Activated naive CD4-positive, alpha-beta T cell treated with anti-CD3 and anti-CD28 coated beads, Interleukin-2, amount 10 ng/mL, durations not matched to agents 7 days and 5 days (primary cell): ENCODE measurements at places on chromosomes 2 and 18.

- no peak for DNase-seq
These were observed 17.4 kb downstream of the TTC39C start for GRCh38 chr18:24031916-24032315.

- no peak for DNase-seq
These were observed 16.9 kb downstream of the EIF5B start for GRCh38 chr2:99354070-99354469.

DNA sequence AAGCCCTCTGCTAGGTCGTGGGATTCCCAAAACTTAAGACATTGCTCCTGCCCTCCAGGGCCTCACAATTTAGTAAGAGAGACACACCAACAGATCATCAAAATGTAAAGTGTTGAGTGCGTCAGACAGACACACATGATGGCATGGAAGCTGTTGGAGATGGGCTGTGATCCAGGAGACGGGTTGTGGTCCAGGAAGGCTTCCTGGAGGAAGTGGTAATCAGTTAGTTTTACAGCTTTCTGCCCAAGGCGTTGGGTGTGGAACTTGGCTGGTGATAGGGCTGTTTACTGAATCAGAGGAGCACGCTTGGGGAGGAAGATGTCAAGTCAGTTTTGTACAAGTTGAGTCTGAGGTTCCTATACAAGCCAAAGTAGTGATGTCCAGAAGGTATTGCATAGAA, 24.0 kb upstream of the GLI2 start:
- DNase-seq: no peak

DNA sequence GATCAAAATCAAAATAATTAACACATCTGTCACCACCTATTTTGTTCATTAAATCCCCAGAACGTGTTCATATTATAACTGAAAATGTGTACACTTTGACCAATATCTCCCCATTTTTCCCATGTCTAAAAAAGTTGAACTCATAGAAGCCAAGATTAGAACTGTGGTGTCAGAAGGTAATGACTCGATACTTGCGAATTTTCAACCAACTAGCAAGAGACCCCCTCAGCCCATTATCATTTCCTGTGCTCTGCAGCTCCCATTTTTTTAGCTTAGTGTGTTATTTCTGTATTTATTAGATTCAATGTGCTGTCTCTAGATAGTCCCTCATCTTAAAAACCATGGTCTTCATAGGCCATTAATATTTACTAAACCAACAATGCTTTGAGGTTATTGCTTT, 248.7 kb upstream of the PIK3C3 start:
- no peak for DNase-seq

- DNase-seq: no peak
These were observed 42.1 kb upstream of the GPR39 start for GRCh38 chr2:132374551-132374950.

DNA sequence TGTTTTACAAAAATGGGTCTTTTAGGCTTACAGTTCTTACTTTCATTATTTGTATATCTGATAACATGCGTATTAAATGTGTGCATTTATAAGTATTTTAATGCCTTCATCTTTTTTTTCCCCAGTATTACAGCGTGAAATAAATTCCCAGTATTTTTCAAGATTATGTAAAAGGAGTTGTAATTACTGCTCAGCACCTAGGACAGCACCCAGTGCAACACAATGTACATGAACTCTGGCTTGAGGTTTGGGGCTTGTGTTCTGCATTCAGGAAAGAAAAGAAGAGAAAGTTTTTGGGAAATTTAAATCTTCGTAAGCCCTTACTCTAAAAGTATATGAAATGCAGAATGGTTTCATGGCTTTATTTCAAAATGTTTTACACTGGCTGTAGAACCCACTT, 16.7 kb downstream of the ZNF638 start:
- DNase-seq: peak; percentile 25

DNA sequence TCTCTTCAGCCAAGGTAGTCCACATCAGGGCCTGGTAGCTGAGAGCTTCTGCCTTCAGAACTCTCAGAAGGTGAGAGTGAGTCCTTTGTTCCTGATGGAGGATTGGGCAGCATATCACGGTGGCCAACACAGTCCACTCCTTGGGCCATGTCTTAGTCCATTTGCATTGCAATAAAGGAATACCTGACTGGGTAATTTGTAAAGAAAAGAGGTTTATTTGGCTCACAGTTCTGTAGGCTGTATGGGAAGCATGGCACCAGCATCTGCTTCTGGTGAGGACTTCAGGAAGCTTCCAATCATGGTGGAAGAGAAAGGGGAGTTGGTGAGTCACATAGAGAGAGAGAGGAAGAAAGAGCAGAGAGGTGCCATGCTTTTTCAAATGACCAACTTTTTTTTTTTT, 98.8 kb downstream of the ADCYAP1 start:
- DNase-seq: no peak

DNA sequence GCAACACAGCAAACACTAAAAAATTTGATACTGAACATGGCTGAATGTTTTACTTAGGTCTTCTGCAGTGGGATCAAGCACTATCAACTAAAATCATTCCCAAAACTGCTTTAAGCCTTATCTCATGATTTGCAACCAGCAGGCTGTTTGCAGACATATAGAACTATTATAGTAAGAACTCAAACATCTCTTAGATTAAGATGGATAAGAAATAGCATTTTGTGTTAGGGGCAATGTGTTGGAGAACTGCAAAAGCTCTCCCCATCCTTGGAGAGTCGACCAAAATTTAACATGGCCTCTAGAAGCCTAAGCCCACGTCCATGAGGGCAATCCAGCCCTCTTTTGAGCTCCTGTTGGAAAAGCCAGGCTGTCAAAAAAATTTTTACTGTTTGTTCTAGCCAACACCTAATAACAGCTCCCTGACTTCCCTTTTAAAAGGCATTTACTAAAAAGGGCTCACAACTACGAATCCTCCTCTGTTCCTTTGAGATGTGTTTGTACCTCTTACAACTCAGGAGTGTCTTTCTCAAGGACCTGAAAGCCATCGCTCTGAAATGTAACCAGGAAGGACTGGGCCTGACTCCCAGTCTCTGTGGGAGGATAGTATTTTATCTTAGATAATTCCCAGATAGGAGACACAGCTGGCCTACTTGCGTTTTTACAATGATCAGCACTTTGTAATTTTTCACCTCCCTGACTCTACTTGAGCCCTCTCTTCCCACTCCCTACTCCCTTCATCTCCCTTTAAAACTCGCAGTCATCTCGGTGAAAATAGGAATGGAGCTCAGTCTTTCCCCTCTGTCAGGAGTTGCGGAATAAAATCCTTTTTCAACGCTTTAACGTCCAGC, 1.4 kb downstream of the KRCC1 start:
- DNase-seq: no peak

GRCh38 chr2:75928093-75928492, 217.4 kb upstream of the GCFC2 start:
- no peak for DNase-seq

- peak; percentile 51 for DNase-seq
These were observed 30.6 kb upstream of the EPG5 start for GRCh38 chr18:45997700-45998151.

- DNase-seq: peak; percentile 50
These were observed 27.7 kb downstream of the SMAD7 start for GRCh38 chr18:48922801-48923730.

GRCh38 chr2:24204505-24204904, 29.7 kb downstream of the FAM228A start:
- DNase-seq: no peak

GRCh38 chr2:233339427-233339826, 14.9 kb upstream of the DGKD start:
- DNase-seq: no peak

GRCh38 chr2:174193737-174194136, 54.6 kb downstream of the OLA1 start:
- no peak for DNase-seq

- peak; percentile 22 for DNase-seq
These were observed 215.6 kb upstream of the MAP2 start for GRCh38 chr2:209208211-209208610.

DNA sequence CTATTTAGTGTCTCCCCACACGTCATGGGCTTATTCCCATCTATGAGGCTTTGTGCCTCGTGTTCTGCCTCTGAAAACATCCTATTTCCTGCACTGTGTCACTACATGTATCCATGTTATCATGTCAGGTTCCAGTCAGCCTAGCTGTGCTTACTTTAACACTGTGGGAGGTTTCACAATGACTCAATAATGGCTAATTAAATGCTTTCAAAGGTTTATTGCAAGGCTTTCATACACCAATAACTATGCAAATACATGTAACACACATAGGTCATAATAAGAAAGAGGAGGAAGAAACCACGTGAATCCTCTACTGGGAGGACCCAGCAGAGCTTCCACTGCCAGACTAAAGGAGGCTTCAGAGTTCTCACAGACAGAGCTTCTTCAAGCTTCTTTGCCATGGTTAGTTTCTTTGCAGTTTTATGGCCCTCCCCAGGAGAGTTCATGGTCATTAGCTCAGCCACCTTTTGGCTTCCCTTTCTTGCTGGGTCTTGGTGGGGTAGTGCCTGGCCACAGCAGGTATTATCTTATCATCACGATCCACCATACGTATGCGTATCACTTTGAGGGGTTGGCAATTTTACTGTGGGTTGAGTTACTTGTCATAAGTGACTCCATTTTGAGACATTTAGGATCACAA, 5.1 kb upstream of the COLEC12 start:
- DNase-seq: no peak

GRCh38 chr2:121037480-121037879, 247.5 kb downstream of the TFCP2L1 start:
- no peak for DNase-seq

- DNase-seq: no peak
These were observed 2.5 kb downstream of the REL start for GRCh38 chr2:60883896-60884295.

GRCh38 chr2:67993329-67993728, 69.5 kb downstream of the C1D start:
- DNase-seq: no peak

DNA sequence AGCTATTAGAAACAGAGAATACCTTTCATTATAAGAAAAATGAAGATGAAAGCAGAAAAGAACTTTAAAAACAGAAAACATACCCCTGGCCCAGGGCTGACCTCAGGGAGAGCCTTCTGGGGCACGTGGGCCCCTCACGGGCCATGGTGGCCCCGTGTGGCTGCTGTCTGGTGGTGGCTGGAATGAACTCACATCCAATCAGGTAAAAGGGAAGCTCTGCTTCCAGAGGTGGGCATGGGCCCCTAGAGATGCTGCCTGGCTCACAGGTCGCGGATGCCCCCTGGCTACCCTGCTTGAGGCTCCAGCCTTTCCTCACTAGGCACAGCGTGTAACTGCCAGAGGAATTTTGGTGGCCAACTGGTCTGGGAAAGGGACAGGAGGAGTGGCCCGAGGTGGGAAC, 16.6 kb downstream of the SNORC start:
- no peak for DNase-seq

- no peak for DNase-seq
These were observed 93.7 kb upstream of the SRD5A2 start for GRCh38 chr2:31674446-31674845.

GRCh38 chr2:186644791-186645190, 49.1 kb upstream of the FAM171B start:
- DNase-seq: no peak

DNA sequence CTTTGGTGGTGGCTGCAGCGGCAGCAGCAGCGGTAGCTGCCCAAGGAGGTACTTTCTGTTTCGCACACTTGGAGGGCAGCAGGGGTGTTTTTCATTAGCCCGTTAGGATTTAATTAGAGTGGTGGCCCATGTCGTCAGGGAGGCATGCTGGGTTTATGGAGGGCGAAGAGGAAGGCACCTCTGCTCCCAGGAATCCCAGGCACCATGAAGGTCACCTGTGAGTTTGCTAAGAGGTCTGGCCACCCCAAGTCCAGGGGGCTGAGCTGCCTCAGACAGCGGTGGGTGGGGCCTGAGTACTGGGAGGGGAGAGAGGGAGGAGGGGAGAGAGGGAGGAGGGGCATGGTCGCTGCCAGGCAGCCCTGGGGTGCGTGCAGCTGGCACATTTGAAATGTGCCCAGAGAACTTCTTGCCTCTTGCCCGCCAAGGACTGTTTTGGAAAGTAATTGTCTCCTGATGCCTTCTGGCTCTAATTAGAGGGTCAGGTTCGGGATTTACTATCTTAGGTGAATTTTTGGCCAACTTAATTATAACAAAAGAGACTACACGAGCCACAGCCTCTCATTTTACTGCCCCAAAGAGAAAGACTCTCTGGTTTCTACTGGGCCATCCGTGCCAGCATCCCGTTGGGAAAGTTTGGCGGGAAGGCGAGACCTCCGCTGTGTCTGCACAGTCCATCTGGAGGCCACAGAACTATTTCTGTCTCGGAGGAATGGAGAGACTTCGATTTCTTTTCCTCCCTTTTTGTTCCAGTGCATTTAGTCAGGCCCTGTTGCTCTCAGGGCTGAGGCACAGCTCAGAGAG, 62.0 kb downstream of the GLI2 start:
- DNase-seq: no peak

GRCh38 chr2:122001441-122001874, 246.0 kb downstream of the TSN start:
- no peak for DNase-seq
